AG04449 (cell line): ENCODE measurements at places on chromosomes 2 and 18.

DNA sequence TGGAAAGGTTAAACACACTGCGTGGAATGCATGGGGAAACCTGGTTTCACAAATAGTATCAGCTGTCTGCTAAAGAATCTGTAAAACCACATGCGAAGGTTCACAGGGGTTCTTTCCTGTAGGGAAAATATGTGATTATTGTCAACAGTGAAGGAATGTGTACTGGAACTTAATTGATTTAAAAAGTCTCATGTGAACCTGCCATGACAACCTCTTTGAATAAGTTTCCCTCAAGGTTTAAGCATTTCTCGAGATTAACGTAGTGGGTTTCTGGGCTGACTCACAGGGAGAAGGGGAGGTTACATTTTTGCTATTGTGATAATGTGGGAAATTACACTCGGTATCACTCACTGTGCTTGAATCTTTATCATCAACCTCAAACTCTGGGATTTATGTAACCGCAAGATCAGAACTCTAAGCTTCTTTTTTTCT lies 28.2 kb upstream of the IL1R1 start:
- DNase-seq = peak; percentile 78

DNA sequence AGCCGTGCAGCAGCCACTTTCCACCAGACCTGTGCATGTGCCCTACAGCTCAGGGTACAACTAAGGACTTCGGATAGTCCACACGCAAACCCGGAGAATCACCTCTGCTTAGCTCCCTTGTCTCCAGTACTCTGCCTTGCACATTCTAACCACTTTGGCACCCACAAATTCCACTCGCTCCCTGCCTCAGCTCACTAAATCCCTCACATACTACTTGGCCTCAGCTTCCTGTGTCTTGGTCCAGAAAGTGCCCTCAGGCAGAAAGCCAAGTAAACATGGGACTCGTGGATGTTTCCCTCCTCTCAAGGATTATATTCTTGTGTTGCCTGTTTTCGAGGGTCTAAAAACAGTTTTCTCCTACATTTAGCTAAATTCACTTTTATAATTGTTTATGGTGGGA lies 157.8 kb upstream of the DAPL1 start:
- DNase-seq = no peak

DNA sequence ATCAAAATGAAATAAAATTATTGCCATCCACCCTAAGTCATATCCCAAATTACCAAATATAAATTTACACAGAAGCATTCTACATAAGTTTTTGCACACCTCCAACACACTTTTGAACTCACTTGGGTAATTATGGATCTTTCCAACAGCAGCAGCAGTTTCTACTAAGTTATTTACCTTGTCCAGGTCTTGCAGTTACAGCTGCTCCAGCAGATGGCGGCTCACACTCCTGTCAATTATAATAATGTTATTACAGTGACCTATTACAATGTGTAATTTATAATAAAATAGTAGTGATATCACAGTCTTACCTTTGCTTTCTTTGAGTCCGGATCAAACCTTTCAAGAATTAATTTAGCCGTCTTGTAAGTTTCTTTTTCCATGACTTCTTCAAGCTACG lies 37.9 kb downstream of the LNPK start:
- DNase-seq = no peak

- no peak for DNase-seq
These were observed 11.3 kb downstream of the GFPT1 start for GRCh38 chr2:69375494-69376353.

DNA sequence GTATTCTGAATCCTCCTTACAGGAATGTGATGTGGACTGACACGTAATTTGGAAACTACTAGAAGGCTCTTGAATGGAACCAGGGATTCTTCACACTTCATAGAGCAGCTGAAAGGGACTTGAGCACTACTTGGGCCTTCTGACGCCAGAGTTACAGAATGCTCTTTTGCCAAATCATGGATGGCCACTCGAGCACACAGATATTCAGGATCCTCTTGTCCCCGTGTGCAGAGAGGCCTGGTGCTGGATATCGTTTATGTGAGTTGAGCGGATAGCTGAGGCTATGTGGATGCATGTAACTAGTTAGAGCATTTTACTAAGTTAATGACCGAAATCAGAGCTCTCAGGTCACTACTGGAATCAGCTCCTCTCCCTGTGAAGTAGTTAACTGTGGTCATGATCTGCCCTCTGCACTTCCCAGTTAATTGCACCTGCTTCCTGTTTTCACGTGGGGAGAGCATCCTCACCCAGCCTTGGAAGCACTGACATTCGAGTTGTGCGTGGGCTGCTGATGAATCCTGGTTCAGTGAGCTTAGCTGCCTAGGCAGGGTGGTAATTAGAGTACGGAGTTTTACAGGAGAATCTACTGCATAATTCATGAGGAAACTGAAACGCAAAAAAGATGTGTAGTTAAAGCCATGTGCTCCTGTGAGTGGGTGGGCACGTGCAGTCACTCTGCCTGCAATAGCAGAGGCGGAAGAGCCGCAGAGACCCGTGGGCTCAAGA lies 5.2 kb upstream of the TPO start:
- no peak for DNase-seq

DNA sequence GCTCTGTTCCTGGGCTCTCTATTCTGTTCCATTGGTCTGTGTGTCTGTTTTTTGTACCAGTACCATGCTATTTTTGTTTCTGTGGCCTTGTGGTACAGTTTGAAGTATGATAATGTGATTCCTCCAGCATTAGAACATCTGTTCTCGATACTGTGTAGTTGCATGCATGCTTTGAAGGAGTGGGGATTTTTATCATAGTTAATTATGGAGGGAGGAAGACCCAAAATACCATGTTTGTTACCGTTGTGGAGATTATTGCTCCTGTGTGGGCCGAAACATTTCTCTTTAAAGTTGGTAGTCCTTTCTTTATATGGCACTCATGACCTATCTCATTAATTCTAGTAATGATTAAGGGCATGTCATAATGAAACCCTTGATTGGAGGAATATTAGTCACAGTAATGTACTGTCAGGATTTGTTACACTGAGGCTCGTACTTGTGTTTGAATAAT lies 87.6 kb downstream of the TTC27 start:
- no peak for DNase-seq

- DNase-seq = peak; percentile 89
These were observed 13.7 kb downstream of the HS6ST1 start for GRCh38 chr2:128304715-128305554.

DNA sequence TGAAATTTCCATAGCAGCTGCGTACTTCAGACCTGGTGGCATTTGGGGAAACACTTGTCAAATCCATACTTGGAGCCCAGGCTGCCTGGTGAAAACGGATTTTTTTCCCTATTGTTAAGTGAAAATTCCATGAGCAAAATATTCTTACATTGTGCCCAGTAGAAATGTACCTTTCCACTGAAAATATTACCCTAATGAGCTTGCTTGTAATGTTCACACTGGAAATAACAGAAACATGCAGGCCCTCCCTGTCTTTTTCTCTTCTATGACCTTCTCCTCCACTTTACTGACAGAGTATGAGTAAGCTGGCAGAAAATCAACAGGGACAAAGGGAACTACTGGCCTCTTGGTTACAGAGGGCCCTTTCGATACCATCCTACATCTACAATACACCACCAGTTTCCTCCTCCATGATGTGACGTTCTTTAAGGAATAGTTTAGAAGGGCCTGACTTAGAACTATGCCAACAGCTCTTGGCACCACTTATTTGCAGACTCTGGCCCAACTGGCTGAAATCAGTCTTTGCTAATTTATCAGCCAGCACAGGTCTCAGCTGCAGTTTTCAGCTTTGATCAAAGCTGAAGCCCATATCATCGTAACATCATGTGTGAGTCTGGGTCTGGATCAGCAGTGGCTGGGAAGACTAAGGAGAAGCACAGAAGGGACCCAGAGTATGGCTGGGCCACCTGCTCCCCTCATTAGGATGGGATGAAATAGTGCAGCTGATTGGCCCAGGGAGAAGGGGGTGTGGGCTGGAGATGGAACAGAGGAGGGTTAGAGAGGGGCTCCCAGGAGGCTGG lies 272.2 kb upstream of the ID2 start:
- DNase-seq = no peak

GRCh38 chr2:222038067-222038802 lies 260.6 kb downstream of the PAX3 start:
- no peak for DNase-seq

DNA sequence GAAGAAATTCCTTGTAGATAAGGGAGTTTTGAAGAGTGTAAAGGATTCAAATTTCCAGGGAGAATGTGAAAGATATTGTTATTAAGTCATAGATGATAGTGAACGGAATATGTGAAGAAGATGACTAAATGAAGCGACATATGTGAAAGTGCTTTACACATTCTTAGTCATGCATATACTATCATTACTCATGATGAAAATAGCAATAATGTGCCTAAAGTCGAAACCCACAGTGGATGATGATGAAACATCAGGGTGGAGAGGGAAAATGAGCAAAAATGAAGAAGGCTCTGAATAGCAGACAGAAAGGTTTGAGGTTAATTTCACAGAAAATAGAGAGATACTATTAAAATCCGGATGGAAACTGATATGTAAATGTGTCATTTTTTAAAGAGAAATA lies 1237.1 kb downstream of the LRP1B start:
- DNase-seq = peak; percentile 38

DNA sequence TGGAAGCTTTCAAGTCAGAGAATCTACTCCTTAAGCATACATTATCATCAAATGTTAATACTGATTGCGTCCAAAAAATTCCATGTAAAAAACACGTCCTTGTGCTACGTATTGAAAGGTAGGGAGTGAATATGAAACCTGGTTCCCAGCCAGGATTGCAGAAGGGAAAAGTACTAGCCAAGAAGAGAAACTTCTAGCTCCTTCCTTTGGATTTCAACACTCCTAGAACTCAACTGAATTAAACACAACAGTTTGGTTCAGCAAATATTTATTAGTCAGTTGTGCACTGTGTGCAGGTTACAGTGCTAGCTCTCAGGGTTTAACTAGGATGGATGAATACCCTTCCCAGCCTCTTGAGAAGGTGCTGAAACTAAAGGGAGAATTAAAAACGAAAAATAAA lies 33.9 kb upstream of the FHL2 start:
- DNase-seq = no peak

- DNase-seq = no peak
These were observed 21.5 kb upstream of the BIN1 start for GRCh38 chr2:127128445-127128904.

DNA sequence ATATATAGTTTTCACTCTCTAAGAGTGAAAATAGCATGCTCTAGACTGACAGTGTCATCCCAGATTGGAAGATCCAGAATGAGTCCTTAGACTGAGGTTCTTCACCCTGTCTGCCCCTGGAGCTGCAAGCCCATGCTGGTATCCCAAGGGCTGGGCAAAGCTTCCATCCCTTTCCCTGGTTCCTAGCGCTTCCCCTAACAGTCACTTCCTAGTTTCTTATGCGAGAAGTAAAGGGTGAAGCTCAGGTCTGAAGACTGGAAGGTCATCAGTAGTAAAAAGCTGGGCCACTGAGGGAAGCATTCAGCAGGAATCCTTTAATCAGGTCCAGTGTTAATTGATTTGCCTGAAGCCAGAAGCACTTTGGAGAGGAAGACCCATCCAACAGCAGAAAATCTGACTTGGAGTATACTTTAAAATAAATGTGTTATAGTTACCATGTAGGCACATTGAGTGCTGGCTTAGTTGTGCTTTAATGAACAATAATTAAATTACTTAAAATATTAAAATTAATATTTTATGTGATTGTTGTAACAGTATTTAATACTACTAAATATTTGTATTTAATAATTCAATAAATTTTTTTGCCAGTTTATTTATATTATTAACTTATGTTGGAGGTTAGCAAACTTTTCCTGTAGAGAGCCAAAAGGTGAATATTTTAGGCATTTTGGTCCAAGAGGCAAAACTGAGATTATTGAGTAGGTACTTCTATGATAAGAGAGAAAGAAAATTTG lies 237.9 kb downstream of the FHOD3 start:
- no peak for DNase-seq

- DNase-seq = no peak
These were observed 268.3 kb upstream of the THUMPD2 start for GRCh38 chr2:40047406-40047805.

DNA sequence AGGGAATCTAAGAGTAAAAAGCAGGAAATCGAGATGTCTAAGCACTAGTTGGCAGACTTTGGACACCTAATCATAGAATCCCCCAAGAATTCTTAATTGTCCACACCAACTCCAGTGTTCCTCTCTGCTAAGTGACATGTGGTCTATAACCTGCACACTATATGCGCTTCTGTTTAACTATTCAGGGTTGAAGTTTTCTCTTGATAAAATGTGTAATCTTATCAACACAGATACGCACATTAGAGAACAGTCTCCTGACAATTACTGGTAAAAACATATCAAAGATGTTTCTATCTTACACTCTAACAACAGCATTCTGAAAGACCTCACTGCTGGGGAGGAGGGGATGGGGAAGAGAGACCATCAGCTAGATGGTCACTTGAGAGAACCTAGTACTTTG lies 3.9 kb downstream of the ABCB11 start:
- DNase-seq = no peak

- DNase-seq = no peak
These were observed 176.1 kb upstream of the DLGAP1 start for GRCh38 chr18:4631239-4631638.

GRCh38 chr2:205768341-205768740 lies 86.0 kb downstream of the NRP2 start:
- no peak for DNase-seq

DNA sequence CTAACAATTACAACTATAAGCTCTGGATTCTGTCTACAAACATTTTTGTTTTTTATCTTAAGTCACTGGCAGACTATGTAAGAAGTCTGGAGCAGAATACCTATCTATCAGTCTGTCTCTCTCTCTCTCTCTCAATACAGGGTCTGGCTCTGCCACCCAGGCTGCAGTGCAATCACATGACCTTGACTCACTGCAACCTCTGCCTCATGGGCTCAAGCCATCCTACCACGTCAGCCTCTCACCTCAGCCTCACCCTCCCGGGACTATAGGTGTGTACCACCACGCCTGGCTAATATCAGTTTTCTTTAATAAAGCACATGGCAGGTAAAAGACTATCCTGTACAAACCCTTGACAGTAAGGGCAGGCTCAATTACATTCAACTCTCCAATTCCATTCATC lies 96.9 kb downstream of the OSBPL1A start:
- DNase-seq = no peak
